GDM1 (cell line): ENCODE measurements at places on chromosomes 7 and 10.

DNA sequence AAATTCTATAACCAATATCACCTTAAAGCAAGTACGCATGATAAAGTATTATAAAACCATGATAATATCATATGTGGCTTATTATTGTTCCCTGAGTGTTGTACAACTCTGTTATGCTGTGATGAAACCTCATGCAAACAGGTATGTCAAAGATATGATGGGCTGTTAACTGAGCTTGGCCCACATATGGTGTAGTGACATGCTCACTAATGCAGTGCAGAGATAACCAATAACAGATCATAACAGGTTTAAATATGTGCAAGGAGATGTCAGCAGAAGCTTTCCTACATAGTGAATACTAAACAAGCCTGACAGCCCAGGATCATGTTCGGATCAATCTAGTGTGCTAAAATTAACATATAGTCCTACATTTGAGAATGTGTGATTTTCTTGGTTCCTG is 9.6 kb downstream of the CFTR start:
- no peak for DNase-seq

- DNase-seq: no peak
These were observed 105.6 kb upstream of the RET start for GRCh38 chr10:42971251-42971599.

DNA sequence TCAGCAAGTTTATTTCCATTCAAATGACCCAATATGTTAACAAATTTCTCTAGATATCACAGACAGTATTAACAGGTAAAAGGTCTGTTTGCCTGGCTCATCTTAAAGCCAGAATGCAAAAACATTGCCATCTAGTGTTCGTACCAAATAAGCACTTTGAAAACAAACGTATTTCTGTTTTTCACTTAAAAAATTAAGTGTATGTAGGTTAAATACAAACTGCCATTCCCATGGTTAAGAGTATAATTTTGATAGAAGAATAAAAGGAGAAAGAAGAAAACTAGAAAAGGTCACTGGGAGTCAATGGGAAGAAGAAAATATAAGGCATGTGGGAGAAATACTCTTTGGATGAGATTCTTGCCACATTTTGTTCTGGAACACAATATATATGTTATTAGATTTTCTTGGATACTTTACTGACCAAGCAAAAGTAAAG is 51.0 kb downstream of the ORC5 start:
- DNase-seq: no peak

DNA sequence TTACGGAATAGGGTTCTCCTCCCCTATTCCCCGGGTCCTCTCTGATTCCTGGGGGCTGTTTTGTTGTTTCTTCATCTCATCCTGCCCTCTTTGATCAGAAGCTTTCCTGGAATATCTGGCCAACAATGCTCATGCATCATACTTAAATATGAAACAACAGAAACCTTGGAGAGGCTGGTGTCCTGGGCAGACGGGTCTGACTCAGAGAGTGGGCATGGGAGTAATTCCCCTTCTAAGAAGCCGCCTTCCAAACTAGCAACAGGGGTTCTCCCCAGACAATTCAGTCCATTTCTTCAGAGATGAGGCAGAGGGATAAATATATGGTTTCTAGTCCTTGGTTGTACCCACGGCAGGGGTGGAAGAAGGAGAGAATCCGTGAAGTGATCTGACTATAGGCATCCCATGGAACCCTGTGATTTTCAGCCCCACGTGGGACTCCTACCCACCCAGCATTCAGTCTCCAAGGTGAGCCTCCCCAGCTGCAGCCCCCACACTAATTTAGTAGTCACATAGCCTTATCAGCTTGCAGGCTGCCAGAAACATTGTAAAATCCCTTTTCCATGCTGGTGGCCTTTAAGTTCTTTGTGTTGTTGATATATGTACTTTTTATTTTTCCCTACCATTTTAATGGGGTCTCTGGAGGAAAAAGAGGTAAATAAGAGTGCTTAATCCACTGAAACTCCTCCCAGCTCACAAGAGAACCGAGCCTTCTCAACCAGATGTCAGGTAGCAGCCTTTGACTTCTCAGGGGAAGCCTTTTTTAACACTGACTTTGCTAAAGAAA is 119.2 kb downstream of the SFMBT2 start:
- DNase-seq: no peak

DNA sequence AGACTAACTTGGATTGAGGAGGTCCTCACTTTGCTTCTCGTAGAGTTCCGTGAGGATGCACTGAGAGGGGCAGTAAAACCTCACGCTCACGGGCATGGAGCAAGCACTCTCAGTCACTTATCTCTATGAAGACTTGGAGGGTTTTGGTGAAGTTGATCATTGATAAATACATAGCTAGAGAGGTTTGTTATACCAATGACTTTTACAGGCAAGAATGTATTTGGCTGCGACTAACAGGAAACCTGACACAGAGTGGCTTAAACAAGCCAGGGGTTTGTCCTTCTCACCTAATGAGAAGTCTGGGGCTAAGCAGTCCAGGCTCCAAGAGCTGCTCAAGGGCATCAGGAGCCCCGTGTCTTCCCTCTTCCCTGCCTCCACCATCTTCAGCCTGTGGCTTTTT is 6.1 kb downstream of the BICC1 start:
- no peak for DNase-seq

- DNase-seq: no peak
These were observed 38.4 kb upstream of the IKZF1 start for GRCh38 chr7:50265968-50266634.

- DNase-seq: no peak
These were observed 90.9 kb upstream of the IKZF1 start for GRCh38 chr7:50213622-50214017.

DNA sequence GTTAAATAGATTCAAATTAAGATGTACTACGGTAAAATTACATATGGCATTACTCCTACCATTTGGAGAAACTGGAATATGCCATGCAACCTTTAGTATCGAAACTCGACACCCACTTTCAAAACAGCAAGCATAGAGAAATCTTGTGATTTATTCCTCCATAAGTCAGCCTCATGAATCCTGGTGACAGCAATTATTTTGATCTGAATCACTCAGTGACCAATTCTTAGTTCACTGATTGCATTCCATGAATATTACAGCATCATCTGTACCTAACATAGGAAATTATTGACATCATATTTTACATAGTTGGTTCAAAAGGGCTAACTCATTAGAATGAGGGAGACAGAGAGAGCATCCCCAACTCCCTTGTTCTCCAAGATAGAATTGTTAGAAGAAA is 89.6 kb downstream of the CACNB2 start:
- no peak for DNase-seq

DNA sequence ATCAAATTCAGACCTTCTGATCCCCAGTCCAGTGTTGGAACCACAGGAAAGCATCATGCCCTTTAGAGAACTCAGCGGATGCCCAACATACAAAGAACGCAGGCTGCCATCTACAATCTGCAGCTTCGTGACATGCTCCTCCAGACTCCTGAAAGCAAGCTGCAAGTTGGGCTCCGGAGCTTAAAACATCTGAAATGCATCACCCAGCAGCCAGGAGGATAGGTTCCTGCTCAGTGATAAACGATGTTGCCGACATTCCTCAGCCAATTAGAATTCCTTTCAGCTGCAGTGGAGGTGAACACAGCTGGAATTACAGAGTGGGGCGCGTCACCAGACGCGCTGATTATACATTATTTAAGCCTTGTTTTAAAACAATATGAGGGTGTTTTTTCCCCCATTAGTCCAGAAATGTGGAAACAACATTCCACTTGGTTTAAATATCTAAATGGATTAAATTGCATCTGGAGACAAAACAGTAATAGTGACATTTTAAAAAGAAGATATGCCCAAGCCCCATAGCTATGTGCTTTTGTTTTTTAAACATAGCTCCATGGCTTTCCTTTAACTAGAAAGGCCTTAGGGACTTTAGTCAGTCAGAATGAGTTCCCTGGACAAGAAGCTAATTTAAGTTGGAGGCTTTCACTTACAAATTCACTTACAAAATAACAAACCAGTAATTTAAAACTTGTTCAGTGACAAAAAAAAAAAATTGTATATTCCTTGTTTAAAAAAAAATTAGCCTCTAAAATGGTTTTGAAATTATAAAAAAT is 6.3 kb downstream of the SMURF1 start:
- no peak for DNase-seq

- DNase-seq: no peak
These were observed 1.2 kb upstream of the NOM1 start for GRCh38 chr7:156948361-156948760.
